Gastrocnemius medialis (tissue), 4 donors: ENCODE measurements at places on chromosomes 4 and X.

DNA sequence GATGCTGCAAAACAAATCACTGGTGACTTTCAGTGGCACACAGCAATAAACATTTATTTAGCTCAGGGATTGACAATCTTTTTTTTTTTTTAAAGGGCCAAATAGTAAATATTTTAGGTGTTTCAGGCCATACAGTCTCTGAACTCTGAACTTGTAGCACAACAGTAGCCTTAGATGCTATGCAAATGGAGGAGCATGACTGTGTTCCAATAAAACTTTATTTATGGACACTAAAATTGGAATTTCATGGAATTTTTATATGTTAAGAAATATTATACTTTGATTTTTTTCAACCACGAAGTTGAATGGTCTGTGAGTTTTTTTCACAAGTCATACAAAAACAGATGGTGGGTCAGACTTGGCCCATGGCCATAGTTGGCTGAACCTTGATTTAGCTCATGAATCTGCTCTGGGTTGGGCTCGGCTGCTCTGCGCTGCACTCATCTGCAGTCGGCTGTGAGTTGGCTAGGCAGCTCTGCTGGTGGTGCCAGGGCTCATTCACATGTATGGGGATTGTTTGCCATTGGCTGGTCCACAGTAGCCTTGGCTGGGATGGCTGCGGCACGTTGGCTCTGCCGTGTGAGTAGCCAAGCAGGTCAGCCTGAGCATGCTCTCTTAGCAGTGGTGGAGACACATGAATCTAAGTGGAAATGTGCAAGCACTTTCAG is 231.7 kb upstream of the PGRMC2 start:
- peak; percentile 25 for DNase-seq

GRCh38 chrX:39857780-39858179 is 240.0 kb downstream of the BCOR start:
- no peak for DNase-seq

DNA sequence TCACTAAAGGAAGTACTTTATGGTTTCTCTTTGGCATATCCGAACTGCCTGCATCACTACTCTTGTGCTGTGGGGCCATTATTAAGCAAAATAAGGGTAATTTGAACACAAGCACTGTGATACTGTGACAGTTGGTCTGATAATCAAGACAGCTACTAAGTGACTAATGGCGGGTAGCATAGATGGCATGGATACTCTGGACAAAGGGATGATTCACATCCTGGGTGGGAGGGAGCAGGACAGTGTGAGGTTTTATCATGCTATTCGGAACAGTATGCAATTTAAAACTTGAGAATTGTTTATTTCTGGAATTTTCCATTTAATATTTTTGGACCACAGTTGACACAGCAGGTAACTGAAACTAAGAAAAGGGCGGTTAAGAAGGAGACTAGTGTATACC is 52.6 kb upstream of the CITED1 start:
- DNase-seq: no peak

DNA sequence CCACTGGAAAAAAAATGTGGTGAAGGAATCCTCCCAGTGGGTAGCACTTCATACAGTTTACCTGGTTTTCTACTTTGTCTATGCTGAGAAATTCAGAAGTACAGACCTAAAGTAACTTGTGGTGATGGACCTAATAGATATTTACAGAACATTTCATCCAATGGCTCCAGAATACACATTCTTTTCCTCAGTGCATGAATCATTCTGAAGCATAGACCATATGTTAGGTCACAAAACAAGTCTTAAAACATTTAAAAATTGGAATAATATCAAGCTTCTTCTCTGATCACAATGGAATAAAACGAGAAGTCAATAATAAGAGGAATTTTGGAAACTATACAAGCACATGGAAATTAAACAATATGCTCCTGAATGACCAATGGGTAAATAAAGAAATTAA is 450.1 kb upstream of the INTU start:
- no peak for DNase-seq

GRCh38 chr4:63670735-63671134 is 738.5 kb downstream of the TECRL start:
- DNase-seq: no peak

GRCh38 chr4:152901205-152901604 is 34.9 kb upstream of the FHDC1 start:
- no peak for DNase-seq

GRCh38 chrX:40831750-40832149 is 96.4 kb upstream of the MED14 start:
- no peak for DNase-seq

- no peak for DNase-seq
Observed at GRCh38 chr4:14387647-14388046, 614.6 kb upstream of the CPEB2 start.

DNA sequence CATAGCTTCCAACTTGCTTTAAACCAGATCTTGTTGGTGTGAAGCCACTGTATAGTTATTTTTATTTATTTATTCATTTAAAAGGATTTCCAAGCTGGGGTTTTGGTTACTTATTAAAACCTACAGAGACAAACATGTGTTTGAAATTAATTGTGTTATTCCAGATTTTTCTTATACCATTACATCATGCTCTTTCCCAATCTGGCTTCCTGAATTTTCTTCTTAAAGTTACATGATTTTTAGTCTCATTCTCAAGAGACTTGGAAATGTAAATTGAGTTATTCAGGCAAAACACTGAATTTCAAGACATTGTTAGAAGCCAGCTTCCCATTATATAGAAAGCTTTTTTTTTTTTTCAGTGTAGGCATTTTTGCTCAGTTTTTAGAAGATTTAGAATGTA is 381.9 kb downstream of the IL1RAPL1 start:
- no peak for DNase-seq

GRCh38 chrX:1336948-1337779 is 579 bp downstream of the IL3RA start:
- DNase-seq: no peak

DNA sequence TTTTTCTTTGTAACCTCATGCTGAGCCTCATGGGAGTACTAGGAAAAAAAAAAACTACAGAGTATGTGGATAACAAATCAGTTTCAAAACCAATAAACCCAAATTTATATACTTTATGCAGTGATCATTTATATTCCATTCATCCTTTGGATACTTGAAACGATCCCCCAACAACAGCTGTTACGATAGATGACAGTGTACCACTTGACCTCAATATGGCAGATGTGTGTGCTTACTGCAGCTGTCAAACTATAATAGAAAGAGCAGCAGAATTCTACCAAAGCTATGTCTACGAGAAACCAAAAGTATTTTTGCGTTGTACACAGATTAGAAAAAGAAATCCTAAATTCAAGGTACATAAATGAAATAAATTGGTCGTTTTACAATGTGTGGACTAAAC is 337.8 kb downstream of the PDGFC start:
- no peak for DNase-seq

DNA sequence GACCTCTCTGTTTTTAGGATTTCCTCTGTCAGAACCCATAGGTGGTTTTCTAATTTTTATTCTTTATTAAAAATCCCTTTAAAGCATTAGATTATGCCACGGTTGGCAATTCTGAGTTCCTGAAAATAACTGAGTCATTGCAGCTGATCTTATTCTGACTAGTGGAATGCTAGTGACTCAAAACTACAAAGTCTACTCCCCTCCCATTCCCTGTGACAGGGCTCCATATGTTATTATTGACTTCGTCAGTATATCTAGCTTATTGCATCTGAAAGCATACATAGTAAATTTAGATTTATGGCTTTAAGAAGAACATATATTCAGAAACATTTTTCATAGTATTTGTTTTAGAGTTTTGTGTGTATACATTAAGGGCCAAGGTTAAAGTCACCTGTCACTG is 38.5 kb downstream of the HERC3 start:
- no peak for DNase-seq

- DNase-seq: no peak
Observed at GRCh38 chrX:2542826-2543521, 42.2 kb upstream of the DHRSX start.

- no peak for DNase-seq
Observed at GRCh38 chr4:156779042-156779441, 192.6 kb downstream of the PDGFC start.

DNA sequence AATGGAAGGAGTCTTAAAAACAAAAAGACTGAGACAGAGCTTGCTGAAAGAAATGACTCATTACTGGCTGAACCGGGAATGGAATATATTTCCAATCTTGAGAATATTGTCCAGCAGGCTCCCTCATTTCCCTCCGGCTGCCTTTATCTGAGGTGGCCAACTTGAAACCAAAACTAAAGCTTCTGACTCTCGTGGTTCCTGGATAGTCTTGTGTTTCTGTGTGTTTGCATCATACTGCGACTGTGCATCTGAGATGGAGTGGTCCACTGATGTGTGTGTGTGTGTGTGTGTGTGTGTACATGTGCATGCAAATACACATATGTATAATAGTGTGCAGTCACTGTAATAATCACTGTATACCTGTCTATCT is 145.6 kb upstream of the SCML1 start:
- no peak for DNase-seq

GRCh38 chrX:69285881-69286564 is 120.8 kb upstream of the PJA1 start:
- no peak for DNase-seq

- peak; percentile 9 for DNase-seq
Observed at GRCh38 chrX:47384502-47384901, 14.1 kb downstream of the ZNF157 start.

DNA sequence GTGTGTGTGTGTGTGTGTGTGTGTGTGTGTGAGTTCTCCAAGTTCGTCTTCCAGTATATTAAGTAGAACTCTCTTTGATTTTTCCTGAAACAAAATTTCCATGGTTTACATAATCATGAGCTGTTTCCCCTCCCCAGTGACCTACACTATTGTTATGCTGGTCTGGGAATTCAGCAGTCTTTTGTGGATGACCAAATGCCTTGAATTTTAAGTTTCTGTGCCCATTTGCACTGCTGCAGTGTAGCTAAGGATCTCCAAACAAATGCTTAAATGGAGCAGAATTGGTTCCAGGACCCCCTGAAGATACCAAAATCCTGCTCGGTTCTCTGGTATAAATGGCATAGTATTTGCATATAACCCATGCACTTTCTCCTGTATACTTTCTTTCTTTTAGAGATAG is 77.2 kb upstream of the SLC34A2 start:
- no peak for DNase-seq

GRCh38 chr4:40214038-40214437 is 17.2 kb downstream of the RHOH start:
- no peak for DNase-seq

GRCh38 chr4:129545599-129546278 is 449.8 kb downstream of the C4orf33 start:
- DNase-seq: peak; percentile 4

DNA sequence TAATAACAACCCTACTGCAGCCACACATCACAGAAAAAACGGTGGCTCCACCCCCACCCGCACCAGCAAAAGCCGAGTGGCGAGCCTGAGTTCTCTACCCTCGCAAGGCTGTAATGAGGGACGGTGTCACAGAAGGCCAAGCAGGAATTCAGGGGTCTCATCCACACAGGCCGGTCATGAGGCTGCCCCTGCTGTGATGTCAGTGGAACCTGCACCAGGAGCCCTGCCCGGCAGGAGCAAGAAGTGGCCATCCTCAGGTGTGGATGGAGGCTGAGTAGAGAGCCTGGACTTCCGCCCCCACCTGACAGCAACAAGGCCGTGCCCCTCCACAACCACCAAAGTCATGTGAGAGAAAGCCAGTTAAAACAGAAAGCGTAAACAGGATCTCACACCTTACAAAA is 20.6 kb downstream of the LYAR start:
- no peak for DNase-seq

DNA sequence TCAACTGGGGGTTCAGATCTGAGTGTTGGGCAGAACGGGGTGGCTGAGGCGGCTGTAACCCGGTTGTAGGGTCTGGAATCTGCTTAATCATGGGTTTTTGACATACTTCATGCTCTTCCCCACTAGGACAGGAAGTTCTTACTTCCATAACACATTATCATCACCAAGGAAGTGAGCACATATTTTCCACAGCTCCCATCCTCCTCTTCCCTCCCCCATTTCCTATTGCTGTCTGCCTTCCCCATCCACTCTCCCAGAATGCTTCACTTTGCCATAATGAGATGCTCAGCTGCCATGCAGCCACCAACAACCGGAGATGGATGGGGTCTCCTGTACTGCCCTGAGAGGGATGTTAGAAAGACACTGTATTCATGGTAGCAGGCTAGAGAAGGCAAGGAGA is 6.4 kb upstream of the DCUN1D4 start:
- DNase-seq: no peak

GRCh38 chrX:123993326-123993725 is 31.8 kb downstream of the STAG2 start:
- no peak for DNase-seq

DNA sequence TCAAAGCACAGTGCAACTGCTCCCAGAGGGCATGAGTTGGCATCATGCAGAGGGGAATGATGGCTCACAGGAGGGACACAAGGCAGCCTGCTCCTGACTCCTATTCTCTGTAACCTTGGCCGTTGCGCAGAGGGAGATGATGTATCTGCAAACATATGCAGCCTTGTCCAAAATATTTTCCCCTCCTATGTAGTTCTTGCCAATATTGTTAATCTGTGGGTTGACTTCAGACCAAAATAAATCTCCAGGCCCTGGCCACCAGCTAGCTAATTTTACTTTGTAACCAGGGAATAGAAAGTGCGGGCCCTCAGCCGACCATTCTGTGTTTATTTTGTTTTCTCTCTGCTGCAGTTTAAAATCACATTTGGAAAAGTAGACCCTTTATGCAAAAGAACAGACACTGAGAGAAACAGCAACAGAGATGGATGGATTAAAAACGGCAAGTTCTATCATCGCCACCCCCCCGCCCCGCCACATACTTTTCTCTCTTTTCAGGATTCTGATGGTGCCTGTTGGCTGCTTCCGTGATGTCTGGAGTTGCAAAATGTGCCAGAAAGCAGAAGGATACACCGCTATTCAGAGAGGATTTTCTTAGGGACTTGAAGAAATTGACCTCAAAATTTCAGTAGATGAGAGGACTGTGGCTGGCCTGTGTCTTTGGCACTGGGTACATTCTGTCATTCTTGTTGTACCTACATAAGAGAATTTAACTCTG is 185.3 kb upstream of the BCOR start:
- no peak for DNase-seq

GRCh38 chr4:123606946-123607542 is 210.4 kb downstream of the SPRY1 start:
- no peak for DNase-seq

GRCh38 chrX:39899059-39899458 is 198.7 kb downstream of the BCOR start:
- no peak for DNase-seq

GRCh38 chr4:13615161-13615560 is 12.4 kb downstream of the BOD1L1 start:
- no peak for DNase-seq

DNA sequence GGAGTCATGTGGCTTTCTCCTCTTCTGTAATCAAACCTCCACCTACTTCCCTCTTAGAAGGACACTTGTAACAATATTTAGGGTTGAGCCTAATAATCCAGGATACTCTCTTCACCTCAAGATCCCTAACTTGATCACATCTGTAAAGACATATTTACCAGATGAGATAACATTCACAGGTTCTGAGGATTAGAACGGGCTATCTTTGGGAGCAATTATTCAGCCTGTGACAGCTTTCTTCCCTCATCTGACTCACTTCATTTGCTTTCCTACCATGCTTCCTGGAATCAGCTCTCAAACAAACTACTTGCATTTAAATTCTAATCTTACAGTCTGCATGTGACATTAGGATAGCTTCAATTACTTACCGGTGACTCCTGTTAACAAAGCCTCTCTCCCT is 133.5 kb upstream of the NDST3 start:
- DNase-seq: no peak

GRCh38 chrX:66635360-66635759 is 3.5 kb downstream of the EDA2R start:
- DNase-seq: no peak

GRCh38 chrX:103211012-103211715 is 3.7 kb upstream of the BEX4 start:
- DNase-seq: no peak

- DNase-seq: no peak
Observed at GRCh38 chrX:16804923-16805464, 18.7 kb downstream of the TXLNG start.
